ENCODE measurements at places on chromosomes 3 and 15.

DNA sequence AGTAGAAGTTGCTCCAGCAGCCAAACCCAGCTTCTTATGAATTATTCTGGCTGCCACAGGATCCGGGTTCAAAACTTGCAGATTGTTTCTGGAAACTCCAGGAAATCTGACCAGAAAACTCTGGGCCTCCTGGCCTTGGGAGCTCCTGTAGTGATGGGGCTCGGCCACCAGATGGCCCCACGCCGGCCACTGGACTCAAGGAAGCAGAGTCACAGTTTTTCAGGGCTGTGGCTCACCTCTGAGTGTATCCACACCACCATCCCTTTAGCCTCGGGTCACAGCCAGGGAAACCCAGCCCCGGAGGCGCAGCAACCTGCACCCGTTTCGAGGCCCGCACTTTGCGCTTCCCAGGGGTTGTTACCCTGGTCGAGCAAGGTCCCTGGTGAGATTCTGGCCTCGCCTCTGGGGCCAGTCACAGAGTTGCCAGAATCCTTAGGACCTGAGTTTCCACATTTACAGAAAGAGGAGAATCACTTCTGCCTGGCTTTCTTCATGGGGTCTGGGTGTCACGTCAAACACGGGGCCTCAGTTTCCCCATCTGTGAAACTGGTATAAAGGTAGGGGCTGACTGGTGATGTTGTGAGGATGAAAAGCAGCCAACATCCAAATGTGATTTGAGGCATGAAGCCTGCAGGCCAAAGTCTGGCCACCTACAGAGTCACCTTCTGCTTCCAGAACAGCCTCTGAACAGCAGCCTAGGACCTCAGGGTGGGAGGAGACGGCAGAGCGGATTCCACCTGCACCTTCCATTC lies 53.5 kb upstream of the LCTL start:
- DNase-seq, result peak; percentile 64

- no peak for DNase-seq
These were observed 328.1 kb downstream of the LRTM1 start for GRCh38 chr3:54599716-54600115.

- DNase-seq, result no peak
These were observed 178.1 kb downstream of the RORA start for GRCh38 chr15:61050844-61051568.

- DNase-seq, result no peak
These were observed 11.6 kb upstream of the SEC61A1 start for GRCh38 chr3:128040660-128041059.

- DNase-seq, result no peak
These were observed 370.9 kb downstream of the NSUN3 start for GRCh38 chr3:94433811-94434210.

- no peak for DNase-seq
These were observed 114.9 kb downstream of the GMNC start for GRCh38 chr3:190747571-190747970.

DNA sequence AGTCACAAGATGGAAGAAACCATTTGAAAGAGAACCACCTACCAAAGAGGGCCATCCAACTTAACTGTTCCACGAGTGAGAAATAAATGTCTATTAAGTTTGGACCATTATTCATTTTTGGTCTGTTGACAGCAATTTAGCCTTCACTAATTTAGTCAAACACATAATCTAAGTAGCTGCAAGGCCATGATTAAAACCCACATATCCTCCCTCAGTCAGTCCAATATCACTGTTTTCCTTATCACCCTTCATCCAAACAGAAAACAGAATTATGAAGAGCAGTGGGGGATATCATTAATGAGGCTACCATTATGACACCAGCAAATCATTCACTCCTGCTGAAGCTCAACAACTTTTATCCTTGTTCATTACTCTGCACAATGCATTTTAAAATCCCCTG lies 52.0 kb downstream of the PIK3CB start:
- DNase-seq, result no peak

- DNase-seq, result no peak
These were observed 347.4 kb downstream of the NLGN1 start for GRCh38 chr3:173744895-173745294.

All from iPS DF 19.7 (cell line).